ENCODE measurements at places on chromosomes 4 and X. TPM values are rescaled to one million over a fixed set of nuclear protein-coding genes. Genes with fewer than 3 reads are reported as not detected.

GRCh38 chrX:69262036-69262936, 97.0 kb upstream of the PJA1 start:
- DNase-seq, result peak; percentile 4

The SH2D1A gene
- not detected for total RNA-seq

- peak; percentile 94 for DNase-seq
Measured at GRCh38 chr4:94507708-94508107, 56.0 kb downstream of the PDLIM5 start.

The ALB gene
- total RNA-seq, result not detected

The MGARP gene
- total RNA-seq, result 2.4 TPM

DNA sequence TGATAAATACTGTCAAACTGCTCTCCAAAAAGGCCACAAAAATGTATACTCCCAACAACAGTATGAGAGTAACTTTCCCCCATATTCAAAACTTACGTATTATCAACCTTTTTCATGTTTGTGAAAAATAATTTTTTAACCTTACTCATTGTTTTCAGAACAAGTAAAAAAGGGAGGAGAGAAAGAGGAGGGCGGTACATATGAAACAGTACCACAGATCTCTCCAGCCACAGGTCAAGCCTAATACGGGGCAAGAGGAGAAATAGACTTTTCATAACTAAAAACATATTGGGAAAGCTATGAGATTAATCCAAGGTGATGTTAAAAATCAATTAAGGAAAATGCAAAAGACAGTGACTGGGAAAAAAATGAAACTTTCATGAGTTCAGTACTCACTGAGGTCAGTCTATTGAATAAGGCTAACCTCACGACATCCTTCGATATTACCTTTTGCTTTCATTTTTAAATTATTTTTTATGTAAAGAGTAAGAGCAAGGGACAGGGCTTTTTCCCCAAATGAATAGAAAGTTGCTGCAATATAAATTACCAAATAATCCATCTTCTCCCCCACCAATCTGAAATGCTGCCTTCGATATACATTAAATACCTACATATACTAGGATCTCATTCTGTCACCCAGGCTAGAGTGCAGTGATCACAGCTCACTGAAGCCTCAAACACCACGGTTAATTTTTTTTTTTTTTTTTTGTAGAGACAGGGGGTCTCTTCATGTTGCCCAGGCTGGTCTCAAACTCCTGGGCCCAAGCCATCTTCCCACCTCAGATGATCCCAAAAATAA, 25.3 kb downstream of the FBXW7 start:
- DNase-seq, result no peak

DNA sequence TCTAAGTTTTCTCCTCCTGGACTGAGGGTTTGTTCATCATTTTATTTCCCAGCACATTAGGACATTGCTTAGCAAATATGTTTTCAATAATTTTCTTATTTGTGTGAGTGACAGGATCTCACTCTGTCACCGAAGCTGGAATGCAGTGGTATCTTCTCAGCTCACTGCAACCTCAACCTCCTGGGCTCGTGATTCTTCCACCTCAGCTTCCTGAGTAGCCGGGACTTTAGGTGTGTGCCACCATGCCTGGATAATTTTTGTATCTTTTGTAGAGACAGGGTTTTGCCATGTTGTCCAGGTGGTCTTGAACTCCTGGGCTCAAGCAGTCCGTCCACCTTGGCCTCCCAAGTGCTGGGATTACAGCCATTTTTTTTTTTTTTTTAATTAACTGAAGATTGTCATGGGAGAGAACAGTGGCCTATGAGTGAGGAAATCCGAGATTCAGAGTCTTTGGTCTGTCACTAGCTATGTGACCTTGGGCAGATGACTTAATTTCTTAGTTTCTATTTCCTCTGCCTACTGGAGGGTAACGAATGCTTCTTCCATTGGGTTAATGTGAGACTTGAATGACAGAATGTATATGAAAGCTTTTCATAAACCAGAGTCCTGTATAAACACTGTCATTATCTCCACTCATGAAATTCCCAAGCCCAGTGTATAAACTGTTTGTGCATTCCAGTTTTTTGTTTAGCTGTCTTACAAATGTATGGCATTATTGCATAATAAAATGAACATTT, 23.9 kb downstream of the MOB1B start:
- no peak for DNase-seq
